ENCODE measurements at places on chromosomes 7 and 10.

DNA sequence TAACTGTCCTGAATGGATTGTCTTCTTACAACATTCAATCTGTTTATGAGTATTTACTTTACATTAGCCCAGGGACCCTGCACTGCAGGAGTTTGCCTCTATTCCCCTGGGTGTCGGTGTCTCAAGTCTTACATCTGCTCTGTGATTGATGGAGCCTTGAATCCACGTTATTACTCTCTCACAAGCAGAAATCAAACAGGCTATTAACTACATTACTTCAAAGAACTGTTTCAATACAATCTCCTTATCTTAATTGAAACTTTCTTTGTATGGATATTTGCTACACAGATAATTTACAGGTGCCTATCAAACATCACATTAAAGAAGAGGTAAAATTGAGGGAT, 3.1 kb upstream of the ARID5B start:
- no peak for DNase-seq

- no peak for DNase-seq
Measured at GRCh38 chr7:85471740-85472139, 284.9 kb upstream of the SEMA3D start.

DNA sequence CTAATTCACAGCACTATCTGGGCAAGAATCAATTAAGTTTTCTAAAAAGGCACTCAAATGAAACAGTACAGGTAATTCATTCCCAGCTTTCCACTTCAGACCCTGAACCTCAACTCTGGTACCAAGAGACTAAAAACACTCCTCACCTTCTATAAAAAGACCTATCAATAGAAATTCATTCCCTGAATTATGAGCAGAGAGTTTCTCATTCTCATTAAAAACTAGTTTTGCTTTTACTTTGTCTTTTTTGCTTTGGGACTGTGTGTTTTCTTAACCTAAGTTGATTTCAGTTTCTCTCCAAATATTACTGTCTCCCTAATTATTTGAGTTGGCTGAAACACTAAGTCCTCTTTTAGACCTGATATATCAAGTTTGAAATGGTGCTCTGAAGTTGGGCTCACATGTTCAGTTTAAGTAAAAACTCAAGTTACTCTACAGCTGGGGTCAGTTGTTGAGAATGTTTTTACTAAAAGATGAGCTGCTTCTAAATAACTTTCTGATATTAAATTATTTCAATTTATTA, 189.5 kb downstream of the JAZF1 start:
- no peak for DNase-seq

- DNase-seq: no peak
Measured at GRCh38 chr7:31123726-31124125, 71.6 kb downstream of the ADCYAP1R1 start.

DNA sequence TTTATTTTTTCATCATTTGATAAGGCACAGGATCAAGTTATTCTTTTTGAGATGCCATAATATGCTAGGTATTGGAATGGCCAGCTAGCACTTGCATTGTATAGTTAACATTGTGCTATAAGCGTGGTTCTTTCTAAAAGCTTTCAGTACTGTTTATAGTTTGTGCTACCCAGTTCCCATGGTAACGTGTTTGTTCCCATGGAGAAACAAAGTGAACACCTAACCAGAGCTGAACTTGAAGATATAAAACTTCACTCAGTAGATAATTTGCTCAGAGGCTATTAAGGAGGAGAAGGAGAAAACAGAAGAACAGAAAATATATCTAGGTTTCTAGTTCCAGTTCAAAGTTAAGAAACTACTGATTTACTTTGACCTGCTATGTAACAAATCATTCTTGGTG, 23.6 kb upstream of the ITGB8 start:
- DNase-seq: peak; percentile 50

DNA sequence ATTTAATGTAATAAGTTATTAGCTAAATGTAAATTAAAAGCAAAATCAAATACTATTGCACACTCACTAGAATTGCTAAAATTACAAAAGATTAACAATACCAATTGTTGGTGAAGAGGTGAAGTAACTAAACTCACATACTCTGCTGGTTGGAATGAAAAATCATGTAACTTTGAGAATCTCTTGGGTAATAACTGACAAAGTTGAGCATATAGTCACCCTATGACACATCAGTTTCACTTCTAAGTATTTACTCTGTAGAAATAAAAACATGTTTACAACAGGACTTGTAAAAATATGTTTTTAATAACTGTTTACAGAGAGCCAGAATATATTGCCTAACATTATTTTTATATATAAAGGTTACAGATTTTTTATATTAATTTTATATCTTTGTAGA, 33.6 kb downstream of the CNTNAP2 start:
- DNase-seq: no peak

DNA sequence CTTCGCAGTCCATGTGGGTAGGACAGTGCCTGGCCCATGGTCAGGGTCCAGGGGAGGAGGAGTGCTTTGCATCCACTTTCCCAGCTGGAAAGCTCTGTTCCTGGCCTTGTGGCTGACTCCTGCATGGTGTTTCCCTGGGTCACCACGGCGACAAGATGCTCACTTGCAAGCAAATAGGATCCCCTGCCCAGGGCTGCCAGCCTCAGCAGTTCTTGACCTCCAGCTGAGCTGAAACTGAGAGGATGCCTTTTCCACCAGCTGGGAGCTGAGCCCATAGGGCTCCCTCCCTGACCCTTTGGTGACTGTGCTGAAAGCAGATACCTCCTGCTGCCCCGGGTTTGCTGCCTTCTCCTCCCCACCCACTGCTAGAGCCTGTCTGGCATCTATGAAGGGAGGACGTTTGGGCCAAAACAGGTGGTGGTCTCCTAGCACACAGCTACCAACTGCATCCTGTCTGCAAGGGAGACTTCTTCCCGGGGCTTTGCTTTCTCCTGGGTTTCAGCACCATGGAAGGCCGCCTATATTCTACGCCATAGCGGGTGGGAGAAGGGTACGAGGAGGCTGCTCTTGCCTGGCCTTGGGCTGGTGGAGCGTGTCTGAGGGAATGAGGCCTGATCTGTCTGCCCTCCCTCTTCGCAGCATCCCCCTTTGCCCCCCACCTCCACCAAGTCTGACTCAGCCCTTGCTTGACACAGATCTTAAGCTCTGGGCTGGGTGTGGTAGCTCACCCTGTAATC, 34.4 kb downstream of the UBTD1 start:
- DNase-seq: no peak

DNA sequence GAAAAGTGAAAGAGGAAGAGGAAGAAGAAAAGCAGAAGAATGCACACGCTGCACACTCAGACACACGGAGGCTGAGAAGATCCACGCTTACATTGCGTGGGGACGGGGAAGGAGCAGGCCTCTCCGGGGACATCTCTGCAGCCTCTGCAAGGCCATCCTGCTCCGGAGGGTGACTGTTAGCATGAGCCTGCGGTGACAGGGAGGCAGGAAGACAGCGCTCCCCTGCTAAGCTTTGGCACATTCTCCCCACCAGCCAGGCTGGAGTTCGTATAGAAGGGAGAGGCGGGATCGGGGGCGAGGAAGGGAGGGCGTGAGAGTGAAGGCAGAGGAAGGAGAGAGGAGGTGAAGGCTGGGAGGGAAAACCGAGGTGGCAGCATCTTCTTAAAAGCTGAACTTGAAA, 366.0 kb upstream of the SHH start:
- DNase-seq: no peak

- DNase-seq: no peak
Measured at GRCh38 chr10:486206-486605, 203.3 kb downstream of the DIP2C start.

- no peak for DNase-seq
Measured at GRCh38 chr10:111967547-111967946, 216.0 kb downstream of the GPAM start.

DNA sequence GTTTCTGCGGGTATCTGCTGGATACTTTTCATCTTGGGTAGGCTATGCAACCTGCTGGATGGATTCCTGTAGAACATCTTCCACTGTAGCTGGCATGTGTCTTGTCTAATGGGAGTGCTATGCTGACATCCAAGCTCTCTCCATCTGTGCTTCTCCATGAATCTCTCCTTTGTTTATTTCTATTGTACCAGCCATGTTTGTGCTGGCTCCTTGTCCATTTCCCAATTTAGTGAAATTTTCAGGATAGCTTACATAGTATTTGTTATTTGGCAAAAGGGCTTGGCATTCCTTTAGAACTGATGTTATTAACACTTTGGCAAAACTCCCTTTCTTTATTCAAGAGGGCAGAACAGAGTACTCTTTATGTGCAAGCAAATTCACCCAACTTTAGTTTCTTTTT, 198.0 kb downstream of the CSTF2T start:
- no peak for DNase-seq

- DNase-seq: peak; percentile 21
Measured at GRCh38 chr7:28002638-28003037, 178.0 kb downstream of the JAZF1 start.

- DNase-seq: no peak
Measured at GRCh38 chr7:112172870-112173567, 33.2 kb downstream of the DOCK4 start.

- DNase-seq: no peak
Measured at GRCh38 chr10:95395947-95396449, 105.2 kb upstream of the PDLIM1 start.

DNA sequence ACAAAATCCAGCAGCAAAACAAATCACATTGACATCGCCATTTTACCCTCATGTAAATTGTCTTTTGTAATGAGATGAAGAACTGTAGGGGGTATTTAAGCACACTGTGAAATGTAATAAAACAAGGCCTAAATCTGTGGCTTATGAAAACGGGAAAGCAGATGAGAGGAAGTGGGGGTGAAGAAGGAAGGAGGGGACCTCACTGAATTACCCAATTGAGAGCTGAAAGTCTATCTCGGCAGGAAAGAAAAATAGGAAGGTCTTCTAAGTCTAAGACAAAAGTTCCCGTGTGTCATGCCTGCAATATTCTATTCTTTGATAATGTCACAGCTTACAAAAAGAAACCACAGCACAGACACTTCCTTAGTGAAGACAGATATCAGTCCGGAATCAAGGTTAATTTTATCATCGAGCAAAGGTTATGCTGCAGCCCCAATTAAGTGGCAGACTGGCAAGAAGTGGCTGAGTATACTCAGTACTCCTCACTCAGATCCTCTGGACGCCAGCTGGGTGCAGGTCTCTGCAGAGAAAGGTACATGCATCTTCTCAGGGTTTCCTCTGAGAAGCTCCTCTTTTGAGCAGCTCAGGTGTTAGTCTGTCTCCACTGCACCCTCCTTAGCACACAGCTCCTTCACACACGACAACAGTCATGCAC, 239.7 kb downstream of the FANK1 start:
- DNase-seq: no peak

GRCh38 chr10:89207181-89207800, at the start of gene CH25H:
TSS of gene CH25H (minus strand) at chr10:89207317. CDS start at chr10:89207292, 25 bp downstream.
- DNase-seq: peak; percentile 51

DNA sequence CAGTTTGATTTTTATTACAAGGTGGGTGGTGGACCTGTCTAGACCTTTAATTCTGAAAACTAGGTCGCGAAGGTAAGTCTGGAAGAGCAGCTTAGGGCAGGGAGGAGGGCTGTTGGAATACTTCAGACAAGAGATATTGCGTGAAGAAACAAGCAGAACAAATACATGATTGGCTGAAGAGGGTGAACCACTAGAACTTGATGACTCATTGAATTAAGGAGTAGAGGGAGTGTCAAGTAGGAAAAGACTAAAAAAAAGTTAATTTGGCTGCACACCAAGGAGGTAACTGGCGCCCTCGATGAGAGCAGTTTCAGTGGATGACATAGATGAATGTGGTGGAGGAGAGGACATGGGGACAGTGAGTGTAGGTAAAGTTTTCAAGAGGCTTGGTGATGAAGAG, 41.3 kb downstream of the WNT2 start:
- DNase-seq: no peak

- no peak for DNase-seq
Measured at GRCh38 chr10:8048281-8049008, 6.0 kb upstream of the GATA3 start.

DNA sequence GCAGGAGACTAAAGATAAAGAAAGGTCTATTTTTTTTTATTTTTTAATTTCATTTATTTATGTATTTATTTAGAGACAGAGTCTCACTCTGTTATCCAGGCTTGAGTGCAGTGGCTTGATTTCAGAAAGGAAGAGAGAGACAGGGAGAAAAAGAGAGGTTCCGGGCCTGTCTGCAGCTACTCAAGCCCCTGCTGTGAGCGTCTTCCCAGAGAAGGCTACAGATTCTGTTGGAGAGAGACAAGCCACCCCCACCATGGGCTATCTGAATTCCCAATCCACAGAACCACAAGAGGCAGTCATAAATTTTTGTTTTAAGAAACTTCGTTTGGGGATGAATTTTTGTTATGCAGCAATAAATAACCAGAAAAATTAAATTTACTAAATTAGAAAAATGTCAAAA, 68.1 kb downstream of the CALN1 start:
- DNase-seq: no peak

GRCh38 chr7:122556873-122557542, 141.9 kb downstream of the RNF133 start:
- DNase-seq: no peak

GRCh38 chr7:85178531-85179298, 8.1 kb downstream of the SEMA3D start:
- DNase-seq: no peak

GRCh38 chr7:149414745-149415390, 46.0 kb downstream of the ZNF777 start:
- DNase-seq: no peak

- no peak for DNase-seq
Measured at GRCh38 chr10:48740015-48740707, 55.5 kb downstream of the WDFY4 start.

DNA sequence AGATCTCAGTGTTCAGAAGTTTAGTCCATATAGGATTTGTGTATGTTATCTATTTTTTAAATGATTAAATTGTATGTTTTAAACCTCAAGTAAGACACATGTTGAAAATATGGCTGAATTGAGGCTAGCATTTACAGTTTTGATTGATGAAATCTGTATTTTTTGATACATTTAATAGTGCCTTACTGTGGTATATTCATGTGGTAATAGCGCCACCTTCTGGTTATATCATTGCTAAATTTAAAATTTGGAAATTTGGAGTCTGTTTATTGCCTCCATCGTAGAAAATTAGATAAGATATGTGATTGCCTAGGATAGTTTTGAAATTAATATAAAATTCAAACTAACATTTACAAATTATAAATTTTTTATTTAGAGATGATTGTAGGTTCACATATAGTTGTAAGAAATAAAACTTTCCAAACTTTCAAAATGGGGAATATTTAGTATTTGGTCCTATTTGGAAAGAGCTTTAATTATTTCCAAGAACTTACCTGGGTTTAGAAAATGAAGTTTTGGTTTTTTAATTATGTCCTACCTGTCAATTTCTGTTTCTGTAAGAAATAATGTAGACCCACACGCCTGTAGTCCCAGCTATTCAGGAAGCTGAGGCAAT, 19.1 kb upstream of the ARMS2 start:
- no peak for DNase-seq

- DNase-seq: no peak
Measured at GRCh38 chr7:42931447-42931833, 534 bp downstream of the PSMA2 start.

DNA sequence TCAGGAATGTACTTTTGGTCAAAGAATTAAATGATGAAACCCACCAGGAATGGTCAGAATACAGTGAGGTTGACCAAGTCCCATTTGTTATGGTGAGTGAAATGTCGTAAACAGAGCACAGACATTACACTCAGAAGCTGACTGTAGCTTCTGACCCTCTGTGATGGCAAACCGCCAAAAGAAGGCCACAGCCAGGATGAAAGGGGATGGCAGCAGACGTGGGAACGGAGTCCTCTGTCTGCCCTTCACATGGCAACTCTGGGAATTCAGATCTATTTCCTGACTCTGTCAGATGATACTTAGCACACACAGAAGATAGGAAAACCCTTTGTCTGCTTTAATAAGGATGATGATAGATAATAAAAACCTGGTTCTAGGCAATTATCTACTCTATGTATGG, 757.1 kb downstream of the SORCS3 start:
- DNase-seq: no peak

Measured in Calu3 (cell line).